ENCODE measurements at places on chromosomes 13 and 19. TPM values are rescaled to one million over a fixed set of nuclear protein-coding genes. Genes with fewer than 3 reads are reported as not detected.
A peak's percentile ranks its signal among the peaks of the same experiment; 100 is the strongest.

DNA sequence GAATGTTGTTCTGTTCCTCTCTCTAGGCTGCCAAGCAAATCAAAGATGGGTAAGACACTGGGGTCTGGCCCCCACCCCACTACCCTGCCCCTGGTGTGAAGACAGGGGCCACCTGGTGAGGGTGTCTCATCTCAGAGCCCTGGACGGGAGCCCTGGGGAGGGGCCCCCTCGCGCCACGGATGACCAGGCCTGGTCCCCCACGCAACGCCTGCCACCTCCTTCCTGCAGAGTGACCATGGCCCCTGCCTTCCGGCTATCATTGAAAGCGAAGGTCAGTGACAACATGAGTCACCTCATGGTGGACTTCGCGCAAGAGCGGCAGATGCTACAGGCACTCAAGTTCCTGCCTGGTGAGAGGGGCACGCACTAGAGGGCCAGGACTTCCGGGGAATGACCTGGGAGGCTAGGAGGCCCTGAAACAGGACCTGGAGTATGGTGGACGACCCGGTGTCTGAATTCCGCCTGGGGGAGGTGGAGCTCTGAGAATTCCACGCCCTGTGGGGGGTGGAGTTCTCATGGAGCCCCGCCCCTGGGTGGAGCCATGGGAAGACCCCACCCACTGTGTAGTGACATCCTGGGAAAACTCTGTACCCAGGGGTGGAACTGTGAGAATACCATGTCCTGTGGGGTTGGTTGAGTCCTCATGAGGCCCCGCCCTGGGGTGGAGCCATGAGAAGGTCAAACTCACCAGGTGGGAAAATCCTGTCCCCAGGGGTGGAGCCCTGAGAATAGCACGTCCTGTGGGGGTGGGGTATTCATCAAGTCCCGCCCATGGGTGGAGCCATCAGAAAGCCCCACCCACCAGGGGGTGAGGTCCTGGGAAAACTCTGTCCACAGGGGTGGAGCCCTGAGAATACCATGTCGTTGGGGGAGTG, 6.1 kb downstream of the FSD1 start:
- DNase-seq = no peak

DNA sequence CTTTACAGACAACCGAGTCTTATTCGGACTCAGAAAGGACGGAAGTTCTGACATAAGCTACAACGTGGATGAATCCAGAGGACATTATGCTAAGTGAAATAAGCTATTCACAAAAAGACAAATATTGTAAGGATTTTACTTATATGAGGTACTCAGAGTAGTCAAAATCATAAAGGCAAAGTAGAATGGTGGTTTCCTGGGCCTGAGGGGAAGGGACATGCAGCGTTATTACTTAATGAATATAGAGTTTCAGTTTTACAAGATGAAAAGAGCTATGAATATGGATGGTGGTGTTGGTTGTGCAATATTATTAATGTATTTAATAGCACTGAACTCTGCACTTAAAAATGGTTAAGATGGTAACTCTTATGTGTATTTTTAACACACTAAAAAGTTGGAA, 419.1 kb upstream of the SGCG start:
- DNase-seq = no peak

GRCh38 chr13:91534996-91535395, 136.6 kb downstream of the GPC5 start:
- DNase-seq = no peak

DNA sequence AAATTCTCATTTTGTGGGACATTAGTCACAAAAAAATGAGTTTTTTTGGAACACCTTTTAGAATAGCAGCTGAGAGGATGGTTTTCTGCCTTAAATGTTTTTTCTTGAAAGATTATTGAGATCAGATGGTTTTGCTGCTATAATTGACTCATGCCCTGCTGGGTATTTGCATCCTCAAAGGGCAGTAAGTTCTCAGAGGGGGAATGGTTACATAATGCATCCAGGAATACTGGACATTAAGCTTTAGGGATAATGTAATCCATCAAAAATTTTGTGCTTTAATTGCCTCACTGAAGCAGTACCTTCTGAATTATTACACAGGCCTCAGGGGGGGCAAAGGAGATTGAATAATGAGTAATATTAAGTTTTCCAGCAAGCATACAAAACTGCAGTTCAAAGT, 866.3 kb upstream of the SPRY2 start:
- no peak for DNase-seq

DNA sequence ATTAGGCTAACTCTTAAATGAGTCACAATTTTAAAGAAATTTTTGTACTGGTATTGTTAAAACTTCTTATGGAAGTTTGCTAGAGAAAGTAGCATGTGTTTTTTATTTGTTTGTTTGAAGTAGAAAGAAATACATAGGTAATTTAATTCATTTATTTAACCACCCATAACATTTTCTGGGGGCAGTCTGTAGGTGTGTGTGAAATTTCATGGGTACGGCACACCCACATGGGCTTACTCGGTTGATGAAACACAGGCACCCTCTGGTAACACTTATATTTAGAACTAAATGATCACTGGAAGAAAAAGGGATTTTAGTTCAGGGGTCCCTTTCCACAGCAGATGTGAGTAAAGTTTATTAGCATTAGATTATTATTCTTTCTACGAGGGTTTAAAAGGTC, 88.1 kb downstream of the DGKH start:
- no peak for DNase-seq

GRCh38 chr13:27295096-27295495, 24.5 kb downstream of the RASL11A start:
- no peak for DNase-seq

DNA sequence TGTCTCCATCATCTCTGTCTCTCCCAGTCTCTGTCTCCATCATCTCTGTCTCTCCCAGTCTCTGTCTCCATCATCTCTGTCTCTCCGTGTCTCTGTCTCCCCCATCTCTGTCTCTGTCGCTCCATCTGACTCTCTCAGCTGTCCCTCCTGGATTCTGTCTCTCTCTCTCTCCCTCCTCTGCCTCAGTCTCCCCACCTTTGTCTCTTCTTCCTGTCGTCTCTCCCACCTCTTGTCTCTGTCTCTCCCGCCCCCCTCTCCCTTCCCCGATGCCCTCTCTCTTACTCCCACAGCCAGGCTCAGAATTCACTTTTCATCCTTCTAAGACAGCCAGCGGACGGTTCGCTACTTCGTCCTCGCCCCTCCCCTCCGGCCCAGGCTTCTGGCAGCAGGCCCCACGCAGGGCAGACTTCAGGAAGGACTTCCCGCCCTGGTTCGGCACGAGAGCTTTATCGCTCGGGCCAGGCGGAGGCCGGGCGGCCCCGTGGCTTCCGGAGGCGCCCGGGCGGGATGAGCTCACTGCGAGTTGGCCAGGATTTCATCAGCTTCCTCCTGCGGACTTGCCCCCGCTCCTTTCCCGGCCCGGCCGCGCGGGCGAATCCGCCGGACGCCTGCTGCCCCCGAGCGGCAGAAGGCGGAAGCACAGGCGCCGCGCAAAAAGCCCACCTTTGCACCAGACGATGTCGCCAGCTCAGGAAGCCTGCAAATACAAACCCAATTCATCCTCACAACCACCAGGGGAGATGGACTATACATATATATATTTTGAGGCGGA, 12.4 kb upstream of the CCDC9 start:
- DNase-seq = peak; percentile 71

DNA sequence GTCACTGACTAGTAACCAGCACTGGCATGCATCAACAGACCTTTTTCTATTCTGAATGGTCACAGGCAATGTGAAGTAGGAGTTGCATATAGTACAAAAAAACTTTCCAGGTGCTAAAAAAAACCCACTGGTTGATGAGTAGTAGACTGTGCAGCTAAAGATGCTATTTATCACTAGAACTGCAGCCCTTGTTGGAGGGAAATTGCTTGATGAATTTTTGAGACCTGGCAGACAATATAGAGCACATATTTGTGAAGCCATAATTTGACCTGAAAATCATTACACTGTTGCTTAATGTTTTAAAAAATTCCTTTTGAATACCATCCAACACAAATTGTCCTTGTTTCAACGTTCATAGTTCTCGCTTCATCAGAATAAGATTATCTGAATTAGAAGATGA, 441.0 kb downstream of the KLF12 start:
- no peak for DNase-seq

GRCh38 chr13:100363874-100364273, 224.7 kb downstream of the GGACT start:
- no peak for DNase-seq

GJB6 gene
- polyA plus RNA-seq = 2.8 TPM

ZNF324B gene
- 5.4 TPM for polyA plus RNA-seq

DAND5 gene
- polyA plus RNA-seq = not detected

CPB2 gene
- polyA plus RNA-seq = 0.24 TPM

All from urinary bladder (tissue), 4 donors.